RKO (cell line): ENCODE measurements at places on chromosomes 12 and 14.
A peak's percentile ranks its signal among the peaks of the same experiment; 100 is the strongest.

GRCh38 chr12:3572560-3572959 is 81.6 kb downstream of the PRMT8 start:
- no peak for DNase-seq

GRCh38 chr12:24198070-24198469 is 248.6 kb upstream of the SOX5 start:
- no peak for DNase-seq

DNA sequence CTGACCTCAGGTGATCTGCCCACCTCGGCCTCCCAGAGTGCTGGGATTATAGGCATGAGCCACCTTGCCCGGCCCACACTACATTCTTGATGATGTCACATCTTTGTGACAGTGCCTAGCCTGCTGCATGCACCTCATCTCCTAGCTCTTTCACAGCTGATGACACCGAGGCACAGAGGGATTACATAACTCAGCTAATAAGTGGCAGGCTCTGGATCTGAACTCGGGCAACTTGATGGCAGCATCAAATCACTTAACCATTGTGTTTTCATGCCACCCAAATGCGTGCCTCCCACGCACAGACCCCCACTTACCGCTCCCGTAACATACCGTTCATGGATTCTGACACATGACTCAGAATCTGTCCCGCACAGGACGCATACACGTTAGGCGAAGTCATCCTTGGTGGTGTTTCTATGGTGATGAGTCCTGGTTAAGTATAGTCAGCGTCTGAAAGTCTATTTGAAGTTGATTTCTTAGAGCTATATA is 7.4 kb downstream of the TMEM120B start:
- peak; percentile 80 for DNase-seq

GRCh38 chr14:92437309-92437708 is 76.3 kb upstream of the RIN3 start:
- DNase-seq: no peak

DNA sequence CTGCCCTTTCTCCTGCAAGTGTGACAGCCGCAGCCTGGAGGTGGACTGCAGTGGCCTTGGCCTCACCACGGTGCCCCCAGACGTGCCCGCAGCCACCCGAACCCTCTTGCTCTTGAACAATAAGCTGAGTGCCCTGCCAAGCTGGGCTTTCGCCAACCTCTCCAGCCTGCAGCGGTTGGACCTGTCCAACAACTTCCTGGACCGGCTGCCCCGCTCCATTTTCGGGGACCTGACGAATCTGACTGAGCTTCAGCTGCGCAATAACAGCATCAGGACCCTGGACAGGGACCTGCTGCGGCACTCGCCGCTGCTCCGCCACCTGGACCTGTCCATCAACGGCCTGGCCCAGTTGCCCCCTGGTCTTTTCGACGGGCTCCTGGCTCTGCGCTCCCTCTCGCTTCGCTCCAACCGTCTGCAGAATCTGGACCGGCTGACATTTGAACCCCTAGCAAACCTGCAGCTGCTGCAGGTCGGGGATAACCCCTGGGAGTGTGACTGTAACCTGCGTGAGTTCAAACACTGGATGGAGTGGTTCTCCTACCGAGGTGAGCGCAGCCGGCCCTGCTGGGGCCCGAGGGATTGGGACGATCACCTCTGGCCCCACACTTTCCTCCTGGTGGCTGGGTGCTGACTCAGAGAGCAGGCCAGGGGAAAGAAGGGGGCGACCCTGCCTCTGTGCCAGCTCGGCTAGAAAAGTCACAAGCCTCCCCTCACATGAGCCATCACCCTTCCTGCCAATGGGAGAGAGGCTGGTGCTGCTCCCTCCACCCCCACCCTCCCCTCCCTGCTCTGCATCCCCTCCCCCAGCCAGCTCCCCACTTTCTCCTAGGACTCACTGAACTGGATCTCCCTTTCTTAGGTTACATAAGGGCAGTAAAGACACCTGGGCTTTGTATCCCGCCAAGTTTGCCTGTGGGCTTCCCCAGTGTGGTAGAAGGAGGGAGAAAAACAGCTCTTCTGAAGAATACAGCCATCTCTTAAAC is 10.9 kb downstream of the LRTM2 start:
- DNase-seq: peak; percentile 14

DNA sequence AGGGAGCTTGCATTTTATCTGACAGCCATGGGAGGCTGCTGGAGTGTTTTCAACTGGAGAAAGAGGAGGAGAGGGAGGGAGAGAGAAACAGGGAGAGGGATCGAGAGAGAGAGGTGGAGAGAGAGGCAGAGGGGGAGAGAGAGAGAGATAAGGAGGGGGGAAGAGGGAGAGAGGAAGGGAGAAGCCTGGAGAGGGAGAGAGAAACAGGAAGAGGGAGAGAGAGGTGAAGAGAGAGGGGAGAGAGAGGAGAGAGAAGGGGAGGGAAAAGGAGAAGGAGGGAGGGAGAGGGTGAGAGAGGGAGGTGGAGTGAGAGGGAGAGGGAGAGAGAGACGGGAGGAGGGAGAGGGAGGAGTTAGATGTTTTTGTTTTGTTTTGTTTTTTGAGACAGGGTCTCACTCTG is 45.6 kb downstream of the DNAH10 start:
- no peak for DNase-seq

DNA sequence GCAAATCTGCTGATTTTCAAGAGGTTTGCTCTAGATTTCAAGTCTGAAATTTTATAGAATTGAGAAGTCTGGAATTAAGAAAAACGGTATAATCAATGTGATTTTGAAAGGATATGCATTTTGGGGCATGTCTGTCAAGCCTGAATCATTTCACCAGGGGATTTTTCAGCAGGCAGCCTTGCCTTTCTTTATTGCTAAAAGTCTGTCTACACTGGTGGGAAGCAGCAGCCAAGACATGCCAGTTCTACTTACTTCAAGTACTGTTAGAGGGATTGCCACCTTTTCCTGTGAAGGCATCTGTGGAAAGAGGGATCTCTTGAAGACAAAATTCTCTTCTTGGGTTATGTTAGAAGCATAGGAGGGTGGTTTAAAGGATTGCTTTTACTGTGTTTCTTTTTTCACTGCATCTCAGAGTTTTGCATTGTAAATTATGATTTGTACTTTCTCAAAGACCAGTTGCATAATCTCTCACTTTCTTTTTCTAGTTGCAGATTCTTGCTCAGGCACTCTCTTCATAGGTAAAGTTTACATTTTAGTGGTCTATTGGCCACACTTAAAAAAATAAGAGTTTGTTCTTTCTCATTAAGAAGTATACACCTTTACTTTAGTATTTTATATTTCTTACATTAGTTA is 837.0 kb downstream of the GALC start:
- DNase-seq: no peak

GRCh38 chr14:88947646-88948598 is 123.5 kb downstream of the TTC8 start:
- DNase-seq: no peak

DNA sequence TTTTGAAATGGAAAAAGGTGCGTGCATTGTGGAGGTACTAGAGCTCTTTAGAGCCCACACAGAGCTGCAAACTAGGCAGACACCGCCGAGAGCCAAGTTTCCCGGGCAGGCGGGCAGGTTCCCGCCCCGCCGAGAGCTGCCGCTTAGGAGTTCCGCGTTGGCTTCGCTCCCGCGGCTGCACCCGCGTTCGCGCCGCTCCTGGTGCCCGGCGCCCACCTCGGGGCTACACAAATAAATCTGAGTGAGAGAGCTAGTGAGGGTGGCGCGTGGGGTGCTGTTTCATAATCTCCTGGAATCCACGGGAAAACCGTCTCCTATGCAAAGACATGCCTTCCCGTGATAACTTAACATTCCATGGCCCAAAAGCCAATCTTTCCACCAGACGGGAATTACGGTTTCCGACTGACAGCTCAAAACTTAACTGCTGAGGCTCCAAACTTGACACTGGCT is 645 bp downstream of the KITLG start:
- DNase-seq: peak; percentile 45

DNA sequence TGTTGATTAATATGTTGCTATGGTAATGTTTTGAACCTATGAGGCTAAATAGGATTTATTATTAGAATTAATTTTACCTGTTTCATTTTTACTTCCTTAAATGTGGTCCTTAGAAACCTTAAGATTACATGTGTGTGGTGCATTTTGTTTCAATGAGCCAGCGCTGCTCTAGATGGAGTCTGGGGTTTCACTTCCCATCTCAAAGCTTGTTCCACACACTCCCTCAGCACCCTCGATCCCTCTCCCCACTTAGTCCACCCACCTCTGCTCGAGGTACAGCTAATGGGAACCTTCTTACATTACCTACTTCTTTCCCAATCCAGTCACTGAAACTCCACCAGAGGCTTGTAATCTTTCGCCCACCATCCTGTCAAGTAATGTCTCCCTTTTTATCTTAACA is 205.2 kb downstream of the PAX9 start:
- DNase-seq: no peak

DNA sequence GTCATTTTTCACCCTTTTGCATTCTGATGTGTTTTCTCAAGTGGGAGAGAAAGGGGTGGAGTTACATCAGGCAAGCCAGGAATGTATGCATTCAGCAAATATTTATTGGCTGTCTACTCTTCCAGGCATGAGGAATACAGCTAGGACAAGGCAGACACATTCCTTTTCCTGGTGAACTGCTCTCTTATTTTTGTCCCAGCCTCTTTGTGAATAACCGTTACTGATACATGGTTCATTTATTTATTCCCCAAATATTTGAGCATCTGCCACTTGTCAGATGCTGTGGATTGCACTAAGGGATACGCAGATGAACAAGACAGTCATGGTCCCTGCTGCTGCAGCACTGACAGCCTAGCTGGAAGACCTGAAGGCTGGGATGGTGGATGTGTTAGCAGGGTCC is 6.1 kb downstream of the PELI2 start:
- DNase-seq: no peak

DNA sequence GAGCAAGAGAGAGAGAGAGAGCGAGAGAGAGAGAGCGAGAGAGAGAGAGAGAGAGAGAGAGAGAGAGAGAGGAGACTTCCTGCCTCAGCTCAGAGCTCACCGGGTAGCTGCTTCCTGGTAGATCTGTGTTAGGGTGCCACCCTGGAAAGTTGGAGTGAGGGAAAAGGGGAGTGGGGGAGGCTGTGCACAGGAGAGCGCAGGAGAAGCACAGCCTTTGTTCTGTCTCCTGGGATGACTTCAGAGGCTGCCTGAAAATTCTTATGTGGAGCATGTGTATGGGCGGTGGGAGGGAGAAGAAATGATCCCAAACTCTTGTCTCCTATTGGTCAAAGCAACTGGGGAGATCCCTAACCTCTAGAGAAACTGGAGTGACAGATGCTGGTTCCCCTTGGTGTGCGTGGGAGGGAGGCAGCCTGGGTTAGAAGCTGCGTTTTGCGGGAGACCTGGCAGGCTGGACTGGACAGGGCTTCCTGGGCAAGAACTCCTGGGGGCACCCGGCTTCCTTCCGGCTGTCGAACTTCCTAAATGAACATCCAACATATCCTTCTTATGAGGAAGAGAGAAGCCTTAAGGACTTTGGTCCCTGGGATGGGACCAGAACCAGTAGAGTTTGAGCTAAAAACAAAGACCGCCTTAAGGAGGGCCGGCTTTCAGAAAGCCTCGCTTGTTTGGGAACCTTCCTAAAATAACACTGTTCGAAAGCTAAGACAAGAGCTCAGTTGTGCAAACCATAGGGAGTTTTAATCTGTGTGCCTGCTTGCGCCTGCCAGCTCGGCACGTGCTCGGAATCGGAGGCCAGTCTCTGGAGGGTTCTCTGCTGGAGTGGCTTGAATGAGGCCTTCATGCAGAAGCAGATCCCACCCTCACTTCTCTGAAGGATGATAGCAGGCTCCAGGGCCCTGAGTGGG is 30.4 kb upstream of the BEGAIN start:
- DNase-seq: no peak

GRCh38 chr12:74725154-74725553 is 187.5 kb downstream of the ATXN7L3B start:
- DNase-seq: no peak

- DNase-seq: peak; percentile 85
These were observed at the start of gene DHRS7 for GRCh38 chr14:60164712-60165546. DHRS7 (minus strand) TSS chr14:60165398; CDS start chr14:60165309, 89 bp downstream.

- DNase-seq: no peak
These were observed 45.5 kb upstream of the FZD10 start for GRCh38 chr12:130116791-130117190.

DNA sequence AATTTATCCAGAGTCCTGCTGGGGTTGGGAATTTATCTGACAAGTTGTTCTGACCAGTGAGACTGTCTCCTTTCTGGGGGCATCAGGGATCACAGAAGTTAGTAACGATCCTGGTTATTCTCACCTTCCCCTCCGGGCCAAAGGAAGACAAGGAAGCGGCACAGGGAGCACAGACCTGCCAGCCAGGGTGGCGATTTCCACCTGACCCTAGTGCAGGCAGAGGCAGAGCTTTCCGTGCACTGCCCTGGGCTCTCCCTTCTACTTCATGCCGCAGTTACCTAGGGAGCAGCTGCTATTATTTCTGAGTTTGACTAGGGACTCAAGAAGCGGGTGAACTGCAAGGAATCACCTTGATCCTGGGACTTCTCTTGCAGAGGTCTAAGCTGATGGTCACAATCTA is 7.4 kb downstream of the TMEM106C start:
- DNase-seq: no peak

DNA sequence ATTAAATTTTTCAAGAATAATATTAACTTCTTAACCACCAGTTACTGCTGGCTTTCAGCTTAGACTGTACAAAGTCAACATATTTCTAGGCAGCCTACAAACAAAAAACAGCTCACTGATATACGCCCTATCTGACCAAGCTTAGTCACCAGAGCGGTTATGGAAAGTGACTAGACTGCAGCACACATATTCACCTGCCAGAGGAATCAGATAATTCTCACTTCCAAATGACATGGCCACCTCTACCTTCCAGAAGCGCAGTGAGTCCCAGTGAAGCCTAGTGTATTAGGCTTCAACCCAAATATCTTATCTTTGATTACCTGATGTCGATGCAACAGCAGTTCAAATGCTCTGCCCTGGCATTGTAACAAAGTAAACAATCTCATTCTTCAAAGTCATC is 8.5 kb downstream of the STXBP6 start:
- no peak for DNase-seq

GRCh38 chr12:98818239-98818638 is 173.1 kb downstream of the APAF1 start:
- no peak for DNase-seq

DNA sequence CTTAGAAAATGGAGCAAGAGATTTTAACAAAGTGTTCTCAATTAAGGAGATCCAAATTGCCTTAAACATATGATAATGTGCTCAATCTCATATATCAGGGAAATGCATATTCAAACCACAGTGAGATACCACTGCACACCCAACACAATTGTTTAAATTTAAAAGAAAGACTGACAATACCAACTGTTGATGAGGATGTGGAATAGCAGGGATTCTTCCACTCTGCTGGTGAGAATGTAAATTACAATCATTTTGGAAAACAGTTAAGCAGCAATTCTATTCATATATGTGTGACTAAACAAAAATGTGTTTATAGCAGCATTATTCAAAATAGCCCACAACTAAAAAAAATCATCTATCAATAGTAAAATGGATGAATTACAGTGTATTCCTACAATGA is 144.2 kb downstream of the KICS2 start:
- peak; percentile 44 for DNase-seq

GRCh38 chr12:851343-851742 is 98.2 kb downstream of the RAD52 start:
- no peak for DNase-seq

GRCh38 chr12:3381059-3382047 is 109.7 kb upstream of the PRMT8 start:
- DNase-seq: no peak
